HFFc6 (cell line): ENCODE measurements at places on chromosomes 1 and 21. TPM values are rescaled to one million over a fixed set of nuclear protein-coding genes. Genes with fewer than 3 reads are reported as not detected.
A peak's percentile ranks its signal among the peaks of the same experiment; 100 is the strongest.

DDOST gene
- 275 to 291 TPM (median 277 TPM) in 3 replicates for total RNA-seq

CADM3 gene
- 0.55 TPM in 1 of 3 replicates, not detected in the others for total RNA-seq

RHCE gene
- total RNA-seq, result 0.46 to 0.90 TPM (median 0.56 TPM) in 3 replicates

- peak; percentile 14 for DNase-seq
- H3K4me3 ChIP-seq, result no peak overlapping the region
- no peak overlapping the region for H3K27ac ChIP-seq
- H3K4me1 ChIP-seq, result peaks cover 43% of the 10 kb centered on the region
- H3K36me3 ChIP-seq, result peaks cover 24% of the 10 kb centered on the region
Measured at GRCh38 chr1:156961709-156962108, 41.3 kb downstream of the LRRC71 start.

DNA sequence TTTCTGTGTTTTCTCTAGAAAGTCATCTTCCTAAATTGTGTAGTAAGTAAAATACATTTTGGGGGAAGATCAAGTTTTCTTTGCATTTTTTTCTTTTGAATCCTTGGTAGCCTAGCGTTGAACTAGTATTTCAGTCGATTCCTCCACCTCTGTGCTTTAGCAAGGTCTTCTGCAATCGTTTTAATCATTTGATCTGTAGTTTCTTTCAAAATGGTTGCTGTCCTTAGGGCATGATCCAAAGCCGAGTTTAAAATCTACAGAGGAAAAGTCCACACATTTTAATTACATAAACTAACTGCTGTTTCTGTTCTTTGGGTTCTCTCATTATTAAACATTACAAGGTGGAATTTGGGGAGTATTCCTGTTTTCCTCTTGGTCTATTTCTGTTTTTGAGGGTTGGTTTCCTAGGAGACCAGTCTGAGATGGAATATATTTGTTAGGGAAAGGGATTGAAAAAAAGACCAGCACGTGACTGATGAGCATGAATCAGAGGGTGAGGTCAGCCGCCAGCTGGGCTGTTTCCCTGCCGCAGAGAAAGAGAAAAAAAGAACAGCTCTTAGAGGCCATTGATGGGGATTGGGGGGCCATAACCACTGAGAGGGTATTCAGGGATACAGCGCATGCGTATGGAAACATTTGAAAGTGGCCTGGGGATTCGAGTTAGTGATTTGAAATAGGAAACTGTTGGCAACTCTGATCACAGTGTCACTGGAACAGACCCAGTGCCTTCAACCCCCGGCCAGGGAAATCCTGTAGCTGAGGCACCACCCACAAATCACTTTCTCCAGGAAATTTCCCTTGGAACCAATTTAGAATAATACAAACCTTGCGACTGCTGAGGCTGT is 40.6 kb downstream of the AKNAD1 start:
- peaks cover 56% of the 10 kb centered on the region for H3K4me1 ChIP-seq
- H3K36me3 ChIP-seq, result no peaks in the 10 kb centered on the region
- peaks cover 2% of the 10 kb centered on the region for H3K27me3 ChIP-seq
- peak; percentile 94 for DNase-seq
- H3K27ac ChIP-seq, result peak overlapping the region; percentile 100

DNA sequence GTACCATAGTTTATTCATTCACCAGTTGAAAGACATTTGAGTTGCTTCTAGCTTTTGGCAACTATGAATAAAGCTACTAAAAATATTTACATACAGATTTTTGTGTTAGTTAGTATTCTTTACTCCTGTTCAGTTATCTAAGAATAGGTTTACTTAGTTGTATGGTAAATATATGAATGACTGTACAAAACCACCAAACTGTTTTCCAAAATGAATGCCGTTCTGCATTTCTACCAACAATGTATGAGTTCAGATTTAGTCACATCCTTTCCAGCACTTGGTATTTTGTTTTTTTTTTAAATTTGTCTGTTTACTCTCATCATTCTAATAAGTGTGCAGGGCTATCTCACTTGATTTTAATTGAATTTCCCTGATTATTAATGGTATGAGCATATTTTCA is 3.4 kb upstream of the KIFAP3 start:
- no peak overlapping the region for H3K4me3 ChIP-seq
- no peak overlapping the region for H3K27ac ChIP-seq
- no peaks in the 10 kb centered on the region; the same call in 1 of the 2 replicates for H3K27me3 ChIP-seq
- DNase-seq, result no peak

- DNase-seq, result no peak
- peaks cover 3% of the 10 kb centered on the region; the same call in 1 of the 2 replicates for H3K36me3 ChIP-seq
- peaks cover 2% of the 10 kb centered on the region; the same call in 1 of the 2 replicates for H3K27me3 ChIP-seq
- no peak overlapping the region for H3K27ac ChIP-seq
- H3K4me3 ChIP-seq, result no peak overlapping the region
- H3K4me1 ChIP-seq, result no peaks in the 10 kb centered on the region
Measured at GRCh38 chr1:229046251-229046853, 224.6 kb upstream of the RAB4A start.

- peaks cover 54% of the 10 kb centered on the region for H3K4me1 ChIP-seq
- H3K4me3 ChIP-seq, result peak overlapping the region; percentile 98
- DNase-seq, result peak; percentile 20
- H3K36me3 ChIP-seq, result peaks cover 29% of the 10 kb centered on the region
Measured at GRCh38 chr21:39182484-39183271, 573 bp downstream of the PSMG1 start.

DNA sequence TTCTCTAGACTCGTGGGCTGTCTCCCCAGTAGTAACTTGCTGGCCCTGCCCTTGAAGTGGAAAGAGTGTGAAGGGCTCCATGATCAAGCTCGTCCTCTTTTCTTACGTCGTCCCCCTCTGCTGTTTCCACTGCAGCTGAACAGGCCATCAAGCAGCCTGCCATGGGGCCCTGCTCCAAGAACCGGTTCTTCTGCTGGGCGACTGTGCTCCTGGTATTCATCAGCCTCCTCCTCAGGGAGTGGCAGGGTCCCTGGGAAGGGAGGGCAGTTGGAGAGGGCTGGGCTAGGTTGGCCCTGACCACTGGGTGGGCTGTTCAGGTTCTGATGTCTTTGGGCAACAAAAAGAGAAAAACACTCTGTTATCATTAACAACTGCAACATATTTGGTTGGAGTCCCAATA is 151.5 kb downstream of the FCRL5 start:
- H3K4me3 ChIP-seq, result no peak overlapping the region
- no peak overlapping the region for H3K27ac ChIP-seq
- DNase-seq, result no peak
- H3K36me3 ChIP-seq, result no peaks in the 10 kb centered on the region
- no peaks in the 10 kb centered on the region for H3K4me1 ChIP-seq

DNA sequence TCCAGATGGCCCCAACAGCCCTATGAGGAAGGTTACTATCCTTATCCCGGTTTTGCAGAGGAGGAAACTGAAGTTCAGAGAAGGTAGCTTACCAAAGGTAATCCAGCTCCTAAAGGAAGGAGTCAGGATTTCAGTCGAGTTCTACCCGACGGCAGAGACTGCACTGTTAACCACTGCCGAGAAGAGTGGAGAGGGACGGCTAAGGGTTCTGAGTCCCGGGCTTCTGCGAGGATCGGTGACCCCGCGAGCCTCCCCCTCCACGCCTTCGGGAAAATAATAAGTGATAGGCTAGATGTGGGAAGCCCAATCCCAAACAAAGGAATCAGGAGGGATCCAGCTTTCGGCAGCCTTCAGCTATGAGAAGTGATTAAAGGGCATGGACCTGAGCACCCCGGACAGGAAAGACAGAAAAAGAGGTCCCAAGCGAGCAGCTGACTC is 587 bp downstream of the TMEM53 start:
- H3K27me3 ChIP-seq, result peaks cover 2% of the 10 kb centered on the region; the same call in 1 of the 2 replicates
- H3K4me1 ChIP-seq, result peaks cover 31% of the 10 kb centered on the region
- H3K4me3 ChIP-seq, result peak overlapping the region; percentile 90
- peak; percentile 3 for DNase-seq
- peak overlapping the region; percentile 89 for H3K27ac ChIP-seq

- H3K27me3 ChIP-seq, result peaks cover 11% of the 10 kb centered on the region
- peak overlapping the region; percentile 75 for H3K4me3 ChIP-seq
- peak; percentile 95 for DNase-seq
Measured at GRCh38 chr1:203692565-203693470, 66.2 kb downstream of the ATP2B4 start.

DNA sequence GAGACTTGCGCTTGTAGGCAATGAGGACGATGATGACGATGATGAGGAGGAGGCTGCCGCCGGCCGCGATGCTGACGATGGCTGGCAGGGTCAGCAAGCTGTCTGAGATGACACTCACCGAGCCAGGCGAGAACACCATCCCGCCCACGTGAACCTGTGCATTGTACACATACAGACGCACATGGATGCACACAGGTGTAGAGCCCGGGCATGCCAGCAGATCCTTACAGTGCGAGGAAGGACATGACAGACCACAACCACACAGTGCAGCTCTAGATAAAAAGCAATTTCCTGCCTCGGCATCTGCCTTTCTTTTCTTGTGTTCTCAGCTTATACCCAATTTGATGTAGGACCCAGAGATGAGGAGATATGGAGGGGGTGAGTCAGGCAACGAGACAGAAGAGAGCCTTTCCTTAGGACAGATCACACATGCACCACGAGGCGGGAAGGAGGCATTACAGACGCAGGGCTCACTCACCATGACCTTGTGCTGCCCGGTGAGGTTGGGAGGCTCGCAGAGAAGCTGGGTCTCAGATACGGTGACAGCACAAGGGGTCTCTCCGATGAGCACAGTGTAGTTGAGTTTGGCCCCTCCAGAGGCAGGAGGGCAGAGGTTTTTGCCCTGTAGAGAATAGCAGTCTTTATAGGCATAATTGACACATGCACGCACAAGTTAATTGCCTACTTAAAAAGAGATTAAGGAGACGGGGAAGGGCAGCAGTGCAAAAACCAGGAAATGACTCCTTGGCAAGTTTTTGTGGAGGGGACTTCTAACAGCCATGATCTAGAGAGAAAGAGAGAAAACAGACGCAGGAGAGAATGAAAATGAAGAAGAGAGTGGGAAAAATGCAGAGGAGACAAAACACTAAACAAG is 133.9 kb upstream of the CD34 start:
- H3K27ac ChIP-seq, result no peak overlapping the region
- DNase-seq, result no peak
- H3K27me3 ChIP-seq, result peaks cover 2% of the 10 kb centered on the region; the same call in 1 of the 2 replicates
- no peak overlapping the region for H3K4me3 ChIP-seq
- peaks cover 14% of the 10 kb centered on the region for H3K4me1 ChIP-seq
- H3K36me3 ChIP-seq, result peaks cover 22% of the 10 kb centered on the region; the same call in 1 of the 2 replicates
